ENCODE measurements at places on chromosomes 11 and 22.

- DNase-seq: no peak
These were observed 323.3 kb upstream of the NCAM1 start for GRCh38 chr11:112637876-112638275.

- DNase-seq: no peak
These were observed 2.7 kb downstream of the DRD2 start for GRCh38 chr11:113472471-113472870.

DNA sequence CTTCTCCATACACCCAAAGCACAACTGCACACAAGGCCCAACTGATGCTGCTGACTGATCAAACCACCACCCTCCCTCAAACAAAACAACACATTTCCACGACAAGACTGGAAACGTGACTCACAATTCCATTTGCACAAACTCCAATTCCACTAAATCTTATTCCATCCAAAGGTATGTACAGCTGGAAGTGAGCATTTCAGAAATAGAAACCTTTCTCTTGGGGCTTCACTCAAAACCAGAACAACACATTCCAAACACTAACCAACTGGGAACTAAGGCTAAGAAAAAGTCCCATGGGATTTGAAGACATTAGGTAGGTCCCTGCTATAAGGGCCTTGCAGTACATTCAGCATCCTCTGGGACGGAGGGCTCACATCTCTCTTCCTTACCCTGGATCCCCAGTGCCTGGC, 19.6 kb downstream of the MORC2 start:
- no peak for DNase-seq

DNA sequence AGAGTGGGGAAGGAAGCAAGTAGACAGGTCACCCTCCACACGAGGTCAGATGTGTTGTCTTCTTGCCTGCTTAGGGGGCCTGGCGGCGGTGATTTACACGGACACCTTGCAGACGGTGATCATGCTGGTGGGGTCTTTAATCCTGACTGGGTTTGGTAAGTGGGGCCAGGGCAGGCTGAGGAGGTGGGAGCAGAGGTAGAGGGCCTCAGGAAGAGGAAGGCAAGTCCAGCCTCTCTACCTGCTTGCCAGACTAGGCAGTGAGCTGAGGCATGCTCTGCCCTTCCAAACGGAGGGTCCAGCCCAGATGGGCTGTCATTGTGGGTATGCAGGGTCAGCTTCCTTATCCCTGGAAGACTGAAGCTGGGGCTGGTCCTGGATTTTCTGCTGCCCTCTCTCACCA, 39.9 kb downstream of the SLC5A1 start:
- DNase-seq: no peak

- no peak for DNase-seq
These were observed 468.9 kb downstream of the LUZP2 start for GRCh38 chr11:24965748-24966147.

DNA sequence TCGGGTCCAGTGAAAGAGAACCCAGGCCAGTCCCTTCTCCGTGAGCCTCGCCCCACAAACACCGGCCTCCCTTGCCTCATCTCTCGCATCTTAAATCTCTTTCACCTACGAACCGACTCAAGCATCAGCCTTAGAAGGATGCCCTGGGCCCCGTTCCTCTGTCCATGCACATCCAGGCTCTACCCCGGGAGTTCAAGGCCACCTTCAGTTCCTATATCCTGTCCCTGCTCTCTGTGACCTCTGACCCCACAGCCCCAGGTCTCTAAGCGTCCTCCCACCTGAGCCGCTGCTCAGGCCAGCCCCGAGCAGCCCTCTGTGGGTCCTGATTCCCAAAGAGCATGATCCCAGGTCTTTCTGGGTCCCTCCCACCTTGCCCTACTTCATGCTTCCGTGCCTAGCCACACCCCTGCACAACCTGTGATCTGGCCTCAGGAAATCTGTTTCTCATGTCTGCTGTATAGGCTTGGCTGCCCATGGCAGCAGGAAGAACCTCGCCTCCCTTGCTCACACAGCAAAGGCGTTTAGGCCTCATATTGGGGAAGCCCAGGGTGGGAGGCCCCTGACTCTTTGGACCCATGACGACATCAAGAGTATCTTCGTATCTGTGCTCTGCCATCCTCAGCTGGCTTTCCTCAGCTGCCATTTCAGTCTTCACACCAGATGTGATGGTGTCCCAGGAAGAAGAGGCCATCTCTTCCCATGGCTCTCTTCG, 77.5 kb upstream of the SEPTIN5 start:
- DNase-seq: no peak

DNA sequence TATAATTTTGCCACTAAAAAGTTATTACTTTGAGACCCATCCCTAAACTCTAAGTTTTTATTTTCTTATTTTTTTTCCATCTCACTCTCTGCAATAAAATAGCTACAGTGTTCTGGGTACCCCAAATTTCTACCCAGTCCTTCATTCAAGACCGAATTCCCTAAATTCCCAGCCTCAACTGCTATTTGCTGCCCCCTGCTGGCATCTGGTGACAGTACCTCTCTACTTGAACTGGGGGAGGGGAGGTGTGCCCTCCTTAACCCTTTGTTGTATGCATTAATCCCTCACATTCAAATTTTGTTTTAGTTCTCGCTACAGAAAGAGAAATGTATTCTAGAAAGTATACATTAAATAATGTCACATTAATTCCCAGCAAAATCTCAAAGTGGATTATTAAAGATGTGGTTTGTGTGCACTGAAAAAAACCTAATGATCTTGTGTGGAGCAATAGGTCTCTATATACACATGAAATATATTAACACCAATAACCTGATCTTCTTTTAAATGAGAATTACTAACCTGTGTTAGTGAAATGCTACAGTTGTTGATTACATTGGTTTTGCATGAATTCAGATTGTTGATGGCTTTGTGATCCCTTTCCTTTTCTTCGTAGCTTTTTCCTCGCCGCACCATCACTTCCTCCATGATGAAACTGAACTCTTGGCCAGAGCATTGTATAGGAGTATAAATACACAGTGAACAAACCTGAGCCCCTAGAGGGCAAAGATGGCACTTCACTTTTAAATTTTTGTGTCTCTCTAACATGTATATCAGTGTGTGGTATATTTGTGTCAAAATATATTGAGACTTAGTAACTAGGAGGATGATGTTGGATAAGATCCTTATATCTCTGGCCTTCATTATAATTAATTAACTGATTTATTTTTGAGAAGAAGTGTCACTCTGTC, 590.0 kb downstream of the METTL15 start:
- DNase-seq: peak; percentile 17

DNA sequence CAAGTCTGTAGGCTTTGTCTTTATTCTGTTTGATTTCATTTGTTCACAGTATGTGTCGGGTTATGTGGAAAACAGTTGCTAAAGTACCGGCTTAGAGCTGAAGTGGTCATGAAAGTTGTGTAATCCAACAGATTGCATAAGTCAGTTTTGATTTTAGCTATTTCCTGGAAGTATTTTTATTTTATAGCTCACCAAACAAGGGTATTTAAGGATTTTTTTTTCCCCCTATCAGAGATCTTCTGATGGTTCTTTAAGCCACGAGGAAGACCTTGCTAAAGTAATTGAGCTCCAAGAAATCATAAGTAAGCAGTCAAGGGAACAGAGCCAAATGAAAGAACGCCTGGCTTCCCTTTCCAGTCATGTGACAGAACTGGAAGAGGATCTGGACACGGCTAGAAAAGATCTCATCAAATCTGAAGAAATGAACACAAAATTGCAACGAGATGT, 55.9 kb downstream of the PPFIA1 start:
- DNase-seq: no peak

- no peak for DNase-seq
These were observed 79.4 kb upstream of the LMO1 start for GRCh38 chr11:8342821-8343681.

GRCh38 chr22:35589071-35589755, 27.9 kb downstream of the MB start:
- no peak for DNase-seq

GRCh38 chr11:4522752-4523151, 22.2 kb upstream of the OR52M1 start:
- no peak for DNase-seq

DNA sequence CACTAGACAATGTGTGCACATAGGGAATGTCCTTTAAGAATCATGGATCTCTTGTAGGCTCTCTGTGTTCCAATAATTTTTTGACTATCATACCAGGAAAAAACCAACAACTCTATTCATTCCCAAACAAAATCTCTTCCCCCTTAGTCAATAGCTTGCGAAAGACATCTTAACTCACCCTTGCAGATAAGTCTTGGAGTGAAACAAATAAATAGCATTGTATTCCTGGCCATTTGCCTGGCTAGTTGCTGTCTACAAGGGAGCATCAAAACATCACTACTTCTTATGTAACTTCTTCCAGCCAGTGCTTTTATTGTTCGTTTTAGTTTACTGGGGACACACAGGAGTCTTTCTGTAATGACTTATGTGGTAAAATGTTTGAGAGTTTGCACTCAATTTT, 29.4 kb downstream of the SCN3B start:
- DNase-seq: no peak

DNA sequence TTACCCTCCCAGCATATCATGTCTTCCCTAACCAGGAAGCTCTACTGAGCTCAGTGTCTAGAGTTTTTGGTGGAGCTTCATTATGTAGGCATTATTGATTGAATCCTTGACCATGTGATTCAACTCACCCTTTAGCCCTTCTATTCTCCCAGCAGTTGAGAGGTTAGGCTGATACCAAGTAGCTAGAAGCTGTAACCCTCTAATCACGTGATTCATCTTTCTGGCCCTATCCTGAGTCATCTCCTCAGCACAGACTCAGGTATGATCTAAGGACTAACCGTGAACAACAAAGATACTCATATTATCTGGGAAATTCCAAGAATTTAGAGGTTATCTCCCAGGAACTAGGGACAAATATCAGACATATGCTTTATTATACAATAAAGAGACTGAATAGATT, 625.5 kb downstream of the JRKL start:
- DNase-seq: no peak

DNA sequence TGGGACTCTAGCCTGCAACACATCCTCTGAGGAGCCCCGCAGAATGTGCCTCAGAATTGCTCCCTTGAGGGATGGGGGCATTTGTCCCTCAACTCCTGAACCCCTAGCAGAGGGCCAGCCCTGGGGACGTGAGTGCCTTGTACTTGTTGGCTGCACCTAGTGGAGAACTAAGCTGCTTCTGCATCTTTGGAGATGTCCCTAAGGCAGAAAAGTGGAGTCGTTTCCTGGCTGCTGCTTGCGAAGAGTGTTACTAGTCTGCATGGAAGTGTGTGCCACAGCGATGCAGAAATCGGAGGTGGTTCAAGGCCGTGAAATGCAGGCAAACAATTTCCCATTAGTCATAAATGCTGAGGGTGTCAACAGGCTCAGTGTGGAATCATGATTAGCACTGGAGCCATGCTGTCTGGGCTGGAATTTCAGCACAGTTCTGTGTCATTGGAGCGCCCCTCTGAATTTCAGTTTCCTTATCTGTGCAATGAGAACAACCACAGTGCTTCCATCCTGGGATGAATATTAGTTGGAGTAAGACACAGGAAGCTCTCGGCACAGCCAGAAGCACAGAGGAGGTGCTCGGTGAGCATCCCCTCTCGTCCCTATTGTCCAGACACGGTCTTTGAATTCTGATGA, 56.5 kb downstream of the MIAT start:
- no peak for DNase-seq

GRCh38 chr11:111086058-111086457, 159.5 kb upstream of the POU2AF2 start:
- DNase-seq: no peak

- DNase-seq: no peak
These were observed 40.2 kb downstream of the RRM1 start for GRCh38 chr11:4134806-4135205.

GRCh38 chr11:126181939-126182730, 29.3 kb downstream of the RPUSD4 start:
- no peak for DNase-seq

GRCh38 chr11:19880088-19880345, 167.4 kb downstream of the NAV2 start:
- DNase-seq: no peak

- no peak for DNase-seq
These were observed 903.7 kb downstream of the FAM181B start for GRCh38 chr11:81829976-81830375.

- DNase-seq: no peak
These were observed 14.6 kb downstream of the KCNA4 start for GRCh38 chr11:30002157-30002785.

DNA sequence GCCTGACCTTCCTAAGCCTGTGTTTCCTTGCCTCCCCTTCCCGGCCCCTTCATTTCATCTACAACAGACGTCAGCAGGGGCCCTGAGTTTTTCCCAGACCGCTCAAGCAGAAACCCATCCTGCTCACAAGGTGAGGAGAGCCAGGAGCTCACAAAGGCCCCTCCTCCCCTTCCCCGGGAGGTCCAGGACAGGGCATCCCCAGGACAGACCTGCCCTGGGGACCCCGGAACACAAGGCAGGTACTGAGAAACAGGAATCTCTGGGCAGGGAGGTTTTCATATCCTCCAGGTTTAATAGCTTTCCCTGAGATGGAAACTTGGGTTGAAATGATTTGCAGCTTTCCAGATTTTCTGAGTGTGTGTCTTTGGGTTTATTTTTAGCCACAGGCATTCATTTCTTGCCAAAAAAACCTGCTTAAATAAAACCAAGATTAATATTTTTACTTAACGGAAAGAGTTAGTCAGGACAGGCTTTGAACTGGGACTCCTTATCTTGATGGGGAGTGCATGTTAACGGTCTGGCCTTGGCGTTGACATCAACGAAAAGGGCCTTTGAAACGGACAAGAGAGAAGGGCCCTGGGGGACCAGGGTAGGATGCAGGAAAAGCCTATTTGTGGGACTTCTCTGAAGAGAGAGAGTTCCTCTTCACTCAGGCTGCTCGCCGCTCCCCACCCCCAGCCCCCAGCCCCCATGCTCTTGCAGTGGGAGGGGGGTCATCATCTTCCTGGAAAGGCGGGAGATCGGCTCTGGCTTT, 38.5 kb downstream of the TIMP3 start:
- DNase-seq: no peak

DNA sequence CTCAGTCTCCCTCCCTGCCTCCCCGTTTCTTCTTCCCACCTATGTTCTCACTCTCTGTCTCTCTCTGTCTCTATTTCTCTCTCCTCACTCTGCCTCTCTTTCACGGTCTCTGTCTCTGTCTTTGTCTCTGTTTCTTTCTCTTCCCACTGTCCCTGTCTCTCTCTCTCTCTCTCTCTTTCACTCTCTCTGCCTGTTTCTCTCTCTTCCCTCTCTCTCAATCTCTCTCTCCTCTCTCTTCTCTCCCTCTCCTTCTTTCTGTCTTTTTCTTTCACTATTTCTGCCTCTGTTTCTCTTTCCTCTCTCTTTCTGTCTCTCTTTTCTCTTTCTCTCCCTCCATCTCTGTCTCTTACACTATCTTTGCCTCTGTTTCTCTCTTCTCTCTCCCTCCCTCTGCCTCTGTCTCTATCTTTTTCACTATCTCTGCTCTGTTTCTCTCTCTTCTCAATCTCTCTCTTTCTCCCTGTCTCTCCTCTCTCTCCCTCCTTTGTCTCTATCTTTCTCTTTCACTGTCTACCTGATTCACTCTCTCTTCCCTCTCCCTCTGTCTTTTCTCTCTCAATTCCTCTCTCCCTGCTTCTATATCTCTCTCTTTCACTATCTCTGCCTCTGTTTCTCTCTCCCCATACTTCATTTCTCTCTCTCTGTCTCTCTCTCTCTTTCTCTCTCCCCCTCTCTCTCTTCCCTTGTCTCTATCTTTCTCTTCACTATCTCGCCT, 5.4 kb downstream of the APLNR start:
- no peak for DNase-seq
